ENCODE measurements at places on chromosomes 5 and 9.

- no peak for DNase-seq
Observed at GRCh38 chr9:94173632-94174031, 85.5 kb upstream of the ZNF169 start.

DNA sequence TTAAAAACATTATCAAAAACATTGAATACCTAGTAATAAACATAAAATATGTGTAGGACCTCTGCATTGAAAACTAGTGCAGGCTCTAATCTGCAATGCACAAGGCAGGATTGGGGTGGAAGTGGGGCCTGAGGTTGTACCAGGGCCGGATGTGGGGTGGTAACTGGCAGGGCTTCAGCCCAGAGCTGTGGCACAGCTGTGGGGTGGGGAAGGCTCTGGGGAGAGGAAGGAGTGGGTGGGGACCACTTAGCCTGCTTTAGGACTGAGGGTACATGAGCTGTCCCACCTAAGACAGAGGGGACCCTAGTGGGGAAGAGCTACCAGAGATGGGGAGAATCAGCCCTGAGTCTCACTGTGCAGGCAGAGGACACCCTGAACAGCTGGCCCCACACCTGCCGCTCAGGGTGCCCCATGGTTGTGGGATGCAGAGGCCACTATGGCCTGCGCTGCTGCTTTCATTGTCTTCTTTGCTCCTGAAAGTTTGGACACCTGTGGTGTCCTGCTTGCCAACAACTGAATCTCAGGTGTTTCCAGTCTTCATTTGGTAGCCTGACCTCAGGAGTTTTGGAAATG lies 311.4 kb downstream of the TLE4 start:
- no peak for DNase-seq

DNA sequence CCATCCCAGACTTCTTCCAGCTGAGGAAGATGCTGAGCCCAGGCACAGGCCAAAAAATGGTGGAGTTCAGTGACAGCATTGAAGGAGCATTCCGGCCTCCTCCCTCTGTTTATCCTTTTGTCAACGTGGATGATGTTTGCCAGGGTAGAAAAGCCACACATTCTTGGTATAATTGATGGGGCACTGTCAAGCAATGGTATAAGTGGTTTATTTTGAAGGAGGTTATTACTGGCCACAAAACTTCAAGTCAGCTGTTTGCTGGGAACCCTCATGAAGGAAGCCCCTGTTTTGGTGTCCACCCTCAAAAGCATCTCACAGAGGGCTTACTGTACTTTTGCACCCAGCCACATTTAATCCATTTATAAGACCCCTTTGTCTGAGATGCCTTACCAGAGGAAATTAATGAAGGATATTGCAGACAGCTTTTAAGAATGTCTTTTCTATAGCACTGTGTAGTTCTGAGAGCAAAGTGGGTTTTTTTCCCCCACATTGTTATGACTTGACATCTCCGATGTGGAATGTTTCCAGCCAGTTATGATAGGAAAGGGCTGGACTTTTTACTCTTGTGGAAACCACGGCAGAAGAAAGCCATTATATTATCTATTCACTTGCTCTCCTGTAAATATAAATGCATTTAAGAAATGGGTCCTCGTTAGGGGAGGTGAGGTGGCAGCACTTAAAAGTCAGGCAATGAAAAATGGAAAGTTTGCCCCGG lies 95.5 kb upstream of the SPATA31D4 start:
- DNase-seq: no peak

GRCh38 chr9:87896891-87897290 lies 14.2 kb downstream of the SPATA31E1 start:
- no peak for DNase-seq

- no peak for DNase-seq
Observed at GRCh38 chr5:122183098-122183787, 53.9 kb downstream of the ZNF474 start.

- no peak for DNase-seq
Observed at GRCh38 chr5:149485655-149486615, 65.3 kb downstream of the CSNK1A1 start.

- DNase-seq: no peak
Observed at GRCh38 chr5:57891443-57891842, 408.8 kb upstream of the ACTBL2 start.
